K562 (cell line): ENCODE measurements at places on chromosomes 1 and 21. TPM values are rescaled to one million over a fixed set of nuclear protein-coding genes. Genes with fewer than 3 reads are reported as not detected.

DNA sequence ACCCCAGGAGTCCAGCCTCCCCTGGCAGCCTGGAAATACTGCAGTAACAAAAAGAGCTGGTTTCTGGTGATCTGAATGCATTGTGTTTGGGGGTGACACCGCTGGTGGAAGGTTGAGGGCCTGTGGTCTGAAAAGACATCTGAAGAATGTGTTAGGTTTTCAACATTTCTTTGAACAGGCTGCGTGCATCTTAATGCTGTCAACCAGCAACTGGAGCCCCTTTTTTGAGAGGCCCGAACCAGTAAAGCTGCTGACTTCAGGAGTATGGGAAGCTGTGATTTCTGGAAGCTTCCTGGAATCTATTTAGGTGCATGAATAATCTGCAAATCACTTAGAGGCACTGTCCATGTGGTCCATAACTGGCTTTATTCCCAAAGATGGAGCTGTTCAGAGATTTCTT, 17.0 kb downstream of the ATP5PO start:
- H3K4me1 ChIP-seq = peaks cover 8% of the 10 kb centered on the region; the same call in 2 of the 3 replicates
- no peaks in the 10 kb centered on the region for H3K27me3 ChIP-seq
- H3K27ac ChIP-seq = no peak overlapping the region

DNA sequence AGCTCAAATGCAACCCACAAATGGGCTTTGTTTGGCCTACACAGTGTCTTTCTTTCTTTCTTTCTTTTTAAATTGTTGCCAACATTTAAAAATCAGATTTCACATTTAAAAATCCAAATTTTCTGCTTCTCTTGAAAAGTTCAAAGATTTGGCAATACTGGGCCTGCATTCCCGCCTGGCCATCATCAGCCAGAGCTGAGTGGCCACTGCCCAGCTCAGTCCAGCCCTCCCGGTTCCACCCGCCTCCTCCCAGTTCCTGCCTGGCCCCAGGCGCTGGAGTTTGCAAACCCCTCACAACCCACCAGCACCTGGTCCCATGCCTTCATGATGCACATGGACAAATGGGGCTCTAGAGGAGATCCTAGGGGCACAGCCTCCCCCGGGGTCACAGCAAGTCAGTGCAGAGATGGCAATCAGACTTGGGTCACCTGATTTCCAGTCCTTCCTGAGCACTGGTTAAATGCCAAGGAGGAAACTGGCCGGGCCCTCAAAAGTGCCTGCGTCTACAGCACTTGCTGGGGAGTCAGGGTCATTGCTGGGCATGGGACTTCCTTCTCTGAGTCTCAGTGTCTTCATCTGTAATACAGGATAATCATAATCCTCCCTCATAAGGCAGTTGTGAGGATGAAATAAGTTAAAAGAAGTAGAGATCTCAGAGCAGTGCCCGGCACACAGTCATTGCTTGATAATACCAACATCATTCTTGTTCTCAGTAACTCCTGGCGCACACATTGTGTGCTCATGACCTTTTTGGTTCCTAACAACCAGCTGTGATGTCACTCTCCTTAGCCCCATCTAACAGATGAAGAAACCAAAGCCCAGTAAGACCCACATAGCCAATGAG, 41.0 kb upstream of the LAPTM5 start:
- no peak overlapping the region for H3K27ac ChIP-seq
- peaks cover 9% of the 10 kb centered on the region; the same call in 2 of the 3 replicates for H3K4me1 ChIP-seq
- H3K4me3 ChIP-seq = no peak overlapping the region

DNA sequence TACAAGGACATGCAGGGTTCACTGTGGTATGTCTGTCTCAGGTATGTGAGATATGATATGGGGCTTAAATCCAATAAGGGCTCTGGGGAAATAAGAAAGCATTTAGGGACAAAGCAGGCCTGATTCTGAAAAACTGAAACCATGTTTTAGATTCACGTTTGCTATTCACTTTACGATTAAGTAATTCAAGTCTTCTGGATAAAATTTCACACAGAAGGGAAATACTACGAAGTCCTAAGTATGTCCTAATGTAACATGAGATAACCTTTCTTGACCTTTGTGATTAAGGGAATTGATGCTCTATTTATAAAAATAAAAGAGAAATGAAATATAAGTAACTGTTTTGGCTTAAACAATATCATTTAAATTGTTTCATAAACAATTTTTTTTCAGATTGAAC, 55.4 kb downstream of the HNRNPR start:
- no peaks in the 10 kb centered on the region for H3K4me1 ChIP-seq
- no peaks in the 10 kb centered on the region for H3K27me3 ChIP-seq
- H3K36me3 ChIP-seq = peaks cover 56% of the 10 kb centered on the region; the same call in 2 of the 3 replicates
- no peak overlapping the region for H3K27ac ChIP-seq

DNA sequence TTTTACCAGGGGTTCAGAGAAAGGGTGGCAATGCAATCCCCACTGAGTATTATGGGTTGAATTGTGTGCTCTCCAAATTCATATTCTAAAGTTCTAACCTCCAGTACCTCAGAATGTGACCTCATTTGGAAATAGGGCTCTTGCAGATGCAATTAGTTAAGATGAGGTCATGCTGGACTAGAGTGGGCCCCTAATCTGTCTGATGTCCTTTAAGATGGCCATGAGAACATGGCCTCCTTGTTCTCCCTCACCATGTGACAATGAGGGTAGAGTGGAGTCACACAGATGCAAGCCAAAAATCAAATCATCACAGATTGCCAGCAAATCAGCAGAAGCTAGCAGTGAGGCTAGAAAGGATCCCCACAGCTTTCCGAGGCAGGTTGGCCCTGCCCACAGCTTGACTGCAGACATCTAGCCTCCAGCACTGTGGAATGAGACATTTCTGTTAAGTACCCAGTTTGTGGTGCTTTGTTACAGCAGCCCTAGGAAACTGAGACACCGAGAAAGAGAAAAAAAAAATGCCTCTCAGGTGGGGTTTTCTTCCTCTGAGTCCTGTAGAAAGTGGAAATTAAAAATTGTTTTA, 25.5 kb upstream of the CREG1 start:
- DNase-seq = no peak
- H3K4me1 ChIP-seq = no peaks in the 10 kb centered on the region
- H3K4me3 ChIP-seq = no peak overlapping the region
- H3K36me3 ChIP-seq = no peaks in the 10 kb centered on the region

GRCh38 chr1:54312796-54313316, 93.3 kb downstream of the SSBP3 start:
- no peak overlapping the region for H3K4me3 ChIP-seq
- H3K27me3 ChIP-seq = no peaks in the 10 kb centered on the region
- H3K36me3 ChIP-seq = peaks cover 9% of the 10 kb centered on the region; the same call in 1 of the 3 replicates
- peaks cover 7% of the 10 kb centered on the region; the same call in 2 of the 3 replicates for H3K4me1 ChIP-seq

Gene CELA2A
- total RNA-seq = 0.47 and 0.62 TPM in 2 replicates

Gene EDARADD
- 21.1 and 22.5 TPM in 2 replicates for total RNA-seq

Gene LYPD8
- 0.87 and 1.0 TPM in 2 replicates for total RNA-seq

Gene EFNA1
- total RNA-seq = 2.6 and 2.7 TPM in 2 replicates
